ENCODE measurements at places on chromosomes 2 and 18.

DNA sequence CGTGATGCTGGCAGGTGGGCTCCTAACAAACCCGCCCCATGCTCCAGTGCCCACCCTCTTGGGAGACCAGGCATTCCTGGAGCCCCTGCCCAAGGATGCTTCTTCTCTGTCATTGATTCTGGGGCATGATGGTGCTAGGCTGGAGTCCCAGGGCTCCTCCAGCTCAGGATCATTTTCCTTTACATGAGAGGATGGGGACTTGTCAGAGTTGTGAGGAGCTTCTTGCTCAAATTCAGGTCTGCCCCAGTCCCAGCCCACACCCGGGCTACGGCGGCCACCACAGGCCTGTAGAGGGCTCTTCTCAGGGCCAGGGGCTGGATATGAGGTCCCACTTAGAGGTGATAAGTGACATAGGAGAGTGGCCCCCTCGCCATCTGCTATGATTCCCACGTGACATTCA lies 141.1 kb upstream of the COPS8 start:
- DNase-seq = no peak

- peak; percentile 31 for DNase-seq
These were observed 281.8 kb downstream of the NCKAP5 start for GRCh38 chr2:133286326-133286922.

- peak; percentile 86 for DNase-seq
These were observed 28.1 kb downstream of the ASAP2 start for GRCh38 chr2:9234680-9235146.

- peak; percentile 28 for DNase-seq
These were observed 908.3 kb upstream of the TMEFF2 start for GRCh38 chr2:193103064-193103463.

DNA sequence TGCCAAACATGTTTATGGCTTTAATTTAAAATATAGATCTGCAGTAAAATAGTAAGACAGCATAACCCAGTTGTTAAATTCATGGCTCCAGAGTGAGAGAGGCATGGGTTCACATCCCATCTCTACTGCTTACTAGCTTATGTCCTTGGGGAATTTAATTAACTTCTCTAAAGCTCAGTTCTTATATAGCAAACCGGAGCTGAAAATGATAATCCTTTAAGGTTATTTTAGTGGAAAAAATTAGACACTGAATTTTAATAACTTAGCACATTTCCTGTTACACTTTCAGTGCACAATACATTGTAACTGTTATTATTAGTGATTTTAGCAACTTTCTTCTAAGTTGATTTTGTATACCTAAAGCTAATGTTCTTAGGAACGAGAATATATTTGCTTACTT lies 14.8 kb downstream of the SCN9A start:
- DNase-seq = no peak

DNA sequence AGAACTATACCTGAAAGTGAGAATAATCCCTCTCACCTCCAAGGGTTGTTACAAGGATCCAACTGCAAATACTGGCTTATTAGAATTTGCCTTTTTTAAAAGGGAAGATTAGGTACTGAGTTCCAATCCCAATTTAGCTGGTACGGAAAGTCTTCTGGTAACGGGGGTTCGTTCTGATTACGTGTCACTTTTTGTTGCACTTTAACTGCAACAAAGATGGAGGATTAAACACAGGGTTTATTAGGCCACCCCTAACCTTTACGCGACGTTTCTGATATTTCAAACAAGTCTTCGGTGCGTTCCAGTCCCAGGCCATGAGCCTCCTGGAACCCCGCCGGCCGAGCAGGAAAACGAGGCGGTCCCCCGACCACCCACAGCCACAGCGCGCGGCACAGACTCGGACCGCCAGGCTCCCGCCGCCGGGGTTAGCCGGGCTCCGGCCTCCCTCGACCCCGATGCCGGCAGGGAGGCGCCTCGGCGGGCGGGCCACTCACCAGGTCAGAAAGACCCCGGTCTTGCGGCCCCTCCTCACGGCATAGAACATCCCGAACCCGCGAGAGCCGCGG lies 411 bp downstream of the RNASEH1 start:
- DNase-seq = no peak

DNA sequence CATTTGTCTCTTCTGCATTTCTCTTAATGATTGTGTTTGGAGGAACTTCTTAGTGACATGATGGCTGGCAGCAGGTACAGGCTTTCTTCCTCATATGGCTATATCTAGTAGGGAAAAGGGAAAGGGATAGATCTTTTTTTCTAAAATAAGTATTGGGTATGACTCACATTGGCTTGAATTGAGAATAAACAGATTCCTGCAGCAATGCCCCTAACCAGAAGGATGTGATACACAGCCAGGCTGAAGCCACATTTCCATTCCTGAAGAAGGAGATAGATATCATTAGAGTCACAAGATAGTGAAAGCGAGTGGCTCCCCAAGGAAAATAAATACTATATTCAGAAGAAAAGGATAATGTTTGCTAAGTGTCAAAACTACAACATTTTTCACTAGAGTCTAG lies 61.1 kb downstream of the VWC2L start:
- DNase-seq = no peak

DNA sequence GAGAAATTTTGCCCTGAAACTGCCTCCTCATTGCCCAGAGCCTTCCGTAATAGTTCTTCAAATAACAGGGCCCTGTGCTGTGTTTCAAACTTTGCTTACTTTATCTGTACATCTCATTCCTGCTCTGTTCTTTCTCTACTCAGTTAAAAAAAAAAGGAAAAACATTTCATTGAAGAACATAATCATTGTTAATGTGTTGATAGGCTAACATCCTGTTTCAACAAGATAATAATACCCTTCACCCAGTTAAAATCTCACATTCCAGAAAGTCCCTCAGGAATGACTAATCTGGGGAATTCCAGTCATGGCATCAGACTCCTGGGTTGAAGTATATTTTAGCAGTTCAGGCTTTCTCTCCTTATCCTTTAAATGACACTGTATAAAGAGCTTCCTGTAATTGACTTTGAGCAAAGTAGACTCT lies 45.6 kb upstream of the ITGAV start:
- peak; percentile 94 for DNase-seq

DNA sequence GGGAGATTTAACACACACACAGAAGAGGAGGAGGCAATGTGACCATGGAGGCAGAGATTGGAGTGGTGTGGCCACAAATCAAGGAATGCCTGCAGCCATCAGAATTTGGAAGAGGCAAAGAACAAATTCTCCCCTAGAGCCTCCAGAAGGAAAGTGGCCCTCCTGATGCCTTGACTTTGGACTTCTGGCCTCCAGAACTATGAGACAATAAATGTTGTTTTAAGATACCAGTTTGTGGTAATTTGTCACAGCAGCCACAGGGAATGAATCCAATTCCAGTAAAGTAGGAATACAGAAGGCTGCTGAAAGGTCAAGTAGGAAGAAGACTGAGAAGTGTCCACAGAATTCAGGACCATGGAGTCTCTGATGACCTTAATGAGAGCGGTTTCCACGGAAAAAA lies 18.1 kb downstream of the PAIP2B start:
- no peak for DNase-seq

- no peak for DNase-seq
These were observed 31.1 kb downstream of the ACTR3 start for GRCh38 chr2:113920996-113921395.

GRCh38 chr2:172739661-172740266 lies 4.1 kb downstream of the RAPGEF4 start:
- no peak for DNase-seq

GRCh38 chr18:47594621-47595086 lies 335.8 kb downstream of the SMAD2 start:
- no peak for DNase-seq

DNA sequence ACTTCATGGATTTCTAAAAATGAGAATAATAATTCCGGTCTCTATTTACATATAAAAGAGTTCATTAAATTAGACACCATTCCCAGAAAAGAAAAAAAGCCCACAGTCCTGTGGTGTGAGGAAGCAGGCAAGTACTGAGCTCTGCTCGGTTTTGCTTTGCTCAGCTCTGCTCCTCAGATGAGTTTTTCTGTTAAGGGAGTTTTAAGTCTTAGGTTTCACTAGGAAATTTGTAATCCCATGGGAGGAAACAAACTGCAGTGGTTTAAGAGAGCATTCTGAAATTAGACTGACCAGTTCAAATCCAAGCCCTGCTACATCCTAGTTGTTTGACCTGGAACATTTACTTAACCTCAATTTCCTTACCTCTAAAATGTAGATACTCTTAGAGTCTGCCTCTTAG lies 338.6 kb upstream of the MMADHC start:
- DNase-seq = no peak

GRCh38 chr2:240369801-240370585 lies 65.5 kb upstream of the GPC1 start:
- DNase-seq = peak; percentile 75

DNA sequence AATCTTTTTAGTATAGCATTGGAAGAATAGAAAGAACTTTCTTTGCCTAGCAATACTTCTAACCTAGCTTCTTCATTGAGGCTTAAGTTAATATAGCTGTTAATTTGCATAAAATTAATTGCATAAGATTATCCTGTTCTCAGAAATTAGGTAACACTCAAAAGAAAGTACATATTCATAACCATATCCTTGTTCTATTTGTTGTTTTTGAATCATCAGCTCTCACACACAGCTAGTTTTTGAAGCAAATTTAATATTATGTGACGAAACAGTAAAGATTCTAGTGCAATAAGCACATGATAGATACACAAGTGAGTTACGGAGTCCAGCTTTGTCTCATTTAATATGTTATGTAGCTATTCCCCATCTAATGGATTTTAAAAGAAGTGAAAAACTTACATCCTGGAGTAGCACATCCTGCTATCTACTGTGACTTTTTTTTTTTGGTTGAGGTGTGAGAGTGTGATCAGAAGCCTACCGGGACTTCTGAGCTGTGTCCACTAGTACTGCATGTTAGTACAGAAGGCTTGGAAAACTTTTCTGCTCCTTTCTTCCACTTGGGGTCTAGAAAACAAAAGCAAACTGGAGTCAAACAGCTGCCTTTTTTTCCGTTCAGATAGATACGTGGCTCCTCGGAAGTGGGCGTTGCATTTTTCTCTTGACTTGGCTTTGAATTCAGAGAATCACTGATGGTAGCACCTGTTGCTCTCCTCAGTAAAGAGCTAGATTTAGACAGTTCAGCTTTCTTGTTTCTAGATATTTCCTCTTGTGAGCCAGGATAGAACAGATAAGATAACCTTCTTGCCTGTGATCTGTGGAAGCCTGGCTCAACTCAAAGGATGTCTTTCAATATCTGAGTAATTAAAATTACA lies 27.2 kb downstream of the KDM3A start:
- no peak for DNase-seq

- DNase-seq = peak; percentile 35
These were observed 8.4 kb downstream of the EPG5 start for GRCh38 chr18:45958730-45959129.

- peak; percentile 24 for DNase-seq
These were observed 25.6 kb downstream of the MAP3K2 start for GRCh38 chr2:127361929-127362885.

GRCh38 chr18:28905509-28905908 lies 728.6 kb upstream of the CDH2 start:
- DNase-seq = peak; percentile 51

DNA sequence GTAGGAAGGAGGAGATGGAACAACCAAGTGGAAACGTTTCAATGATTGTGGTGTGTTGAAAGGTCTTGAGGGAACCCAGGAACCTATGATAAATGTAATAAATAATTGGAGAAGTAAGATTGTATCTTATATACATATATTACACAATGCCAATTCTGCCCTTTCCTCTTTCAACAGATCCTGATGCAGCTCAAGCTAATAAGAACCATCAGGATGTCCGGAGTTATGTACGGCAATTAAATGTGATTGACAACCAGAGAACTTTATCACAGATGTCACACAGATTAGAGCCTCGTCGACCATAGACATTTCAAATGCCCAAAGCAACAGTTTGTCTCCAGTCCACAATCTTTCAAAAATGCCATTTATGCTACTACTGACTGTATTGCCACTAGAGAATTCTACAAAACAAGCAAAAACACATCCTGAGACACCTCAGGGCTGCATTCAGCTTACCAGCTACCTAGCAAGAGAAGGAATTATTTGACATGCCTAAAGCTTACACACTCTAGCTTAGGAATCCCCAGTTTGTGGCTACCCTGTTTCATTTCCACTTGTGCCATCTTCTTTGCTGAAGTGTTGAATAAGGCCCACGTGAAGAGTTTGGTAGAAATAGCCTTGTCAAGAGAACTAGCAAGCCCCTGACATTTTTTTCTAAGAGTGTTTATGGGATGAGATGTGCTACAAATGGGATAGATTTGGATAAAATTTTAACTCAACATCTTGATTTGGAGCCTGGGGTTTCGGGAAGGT lies 24.0 kb upstream of the MAP3K20 start:
- no peak for DNase-seq

GRCh38 chr2:162267496-162267895 lies 24.3 kb upstream of the FAP start:
- peak; percentile 10 for DNase-seq

- DNase-seq = peak; percentile 80
These were observed 123.0 kb upstream of the SERPINE2 start for GRCh38 chr2:224162122-224162521.

DNA sequence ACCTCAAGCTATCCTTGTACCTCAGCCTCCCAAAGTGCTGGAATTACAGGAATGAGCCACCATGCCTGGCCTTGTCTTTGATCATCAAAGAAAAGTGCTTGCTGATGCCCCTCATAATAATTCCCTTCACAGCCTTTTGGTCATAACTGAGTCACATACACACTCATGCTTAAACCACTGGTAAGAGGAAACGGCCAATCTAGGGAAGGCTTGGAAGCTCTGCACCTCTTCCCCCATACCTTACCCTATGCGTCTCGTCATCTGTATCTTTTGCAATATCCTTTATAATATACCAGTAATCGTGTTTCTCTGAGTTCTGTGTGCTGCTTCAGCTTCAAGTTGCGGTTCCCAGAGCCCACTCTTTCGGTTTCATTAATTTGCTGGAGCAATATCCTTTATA lies 4.8 kb upstream of the RNF138 start:
- peak; percentile 55 for DNase-seq

DNA sequence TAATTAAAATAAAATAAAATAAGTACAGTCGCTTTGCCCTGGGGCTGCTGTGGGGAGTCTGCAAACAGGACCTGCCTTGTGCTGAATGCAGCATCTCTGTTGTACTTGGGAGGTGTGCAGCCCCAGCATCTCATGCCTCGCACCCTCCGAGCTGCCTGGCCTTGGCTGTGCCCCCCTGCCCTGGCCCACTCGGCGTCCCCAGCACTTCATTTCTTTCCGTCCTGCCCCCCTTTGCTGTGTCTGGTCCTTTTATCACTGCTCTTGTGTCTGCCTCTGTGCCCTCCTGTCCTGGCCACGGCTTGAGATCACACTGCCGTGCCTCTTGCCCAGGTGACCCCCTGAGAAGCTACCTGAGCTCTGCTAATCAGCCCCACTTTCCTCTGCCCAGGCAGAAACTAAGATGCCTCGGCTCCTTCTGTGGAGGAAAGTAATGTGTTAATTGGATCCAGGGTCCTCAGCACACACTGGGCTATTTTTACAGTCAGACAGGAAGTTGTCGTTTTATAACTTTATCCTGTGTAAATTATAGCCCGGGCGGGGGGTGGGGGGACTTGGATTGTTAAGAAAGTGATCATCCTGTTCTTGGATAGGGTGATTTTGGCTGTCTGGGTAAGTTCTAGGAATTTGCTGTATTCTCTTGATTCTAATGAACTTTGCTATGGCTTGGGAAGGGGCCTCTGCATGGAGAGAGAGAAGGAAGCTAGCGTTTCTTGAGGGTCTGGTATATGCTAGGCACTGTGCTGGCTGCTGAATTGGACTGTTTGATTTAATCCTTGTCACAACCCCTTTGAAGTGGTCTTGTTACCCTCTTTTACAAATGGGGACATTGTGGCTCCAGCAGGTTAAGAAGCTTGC lies 69.4 kb downstream of the AGAP1 start:
- peak; percentile 67 for DNase-seq

- DNase-seq = peak; percentile 31
These were observed 79.4 kb downstream of the KCTD1 start for GRCh38 chr18:26468931-26469340.

Data from fibroblast of skin of right quadriceps (primary cell).